ENCODE measurements at places on chromosomes 1 and 21.

DNA sequence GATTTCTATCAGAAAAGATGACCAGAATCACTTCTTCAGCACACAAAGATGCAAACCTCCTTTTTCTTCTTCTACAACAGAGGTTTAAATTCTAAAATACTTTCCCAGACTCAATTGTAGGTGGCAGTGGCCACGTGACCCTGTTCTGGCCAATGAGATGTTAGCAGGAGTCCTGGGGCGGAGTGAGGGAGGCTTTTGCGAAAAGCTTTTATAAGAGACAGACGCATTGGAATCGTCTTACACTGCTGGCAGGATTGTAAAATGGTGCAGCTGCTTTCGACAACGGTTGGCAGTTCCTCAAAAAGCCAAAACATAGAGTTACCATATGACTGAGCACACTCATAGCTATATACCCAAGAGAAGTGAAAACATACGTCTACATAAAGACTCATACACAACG lies 87.0 kb upstream of the MAGI3 start:
- no peak for DNase-seq

DNA sequence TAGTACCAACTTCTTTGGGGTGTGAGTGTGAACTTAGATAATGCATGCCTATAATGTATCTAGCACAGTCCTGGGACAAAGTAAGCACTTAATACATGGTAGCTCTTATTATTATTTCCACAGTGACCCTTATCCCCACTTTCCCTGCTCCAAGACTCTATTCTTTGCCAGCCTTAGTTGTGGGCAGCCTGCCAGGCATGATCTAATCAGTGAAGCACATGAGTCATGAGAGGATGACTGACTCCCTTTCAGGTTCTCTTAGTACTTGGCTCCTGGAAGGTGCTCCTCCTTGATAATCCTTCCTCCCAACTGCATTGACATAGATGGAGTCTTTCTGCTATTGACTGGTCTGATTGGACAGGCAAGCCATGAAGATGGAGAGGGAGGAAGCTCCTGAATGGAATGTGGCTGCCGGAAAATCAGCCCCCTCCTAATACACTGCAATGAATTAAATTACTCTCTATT lies 17.4 kb upstream of the GNG12 start:
- no peak for DNase-seq

DNA sequence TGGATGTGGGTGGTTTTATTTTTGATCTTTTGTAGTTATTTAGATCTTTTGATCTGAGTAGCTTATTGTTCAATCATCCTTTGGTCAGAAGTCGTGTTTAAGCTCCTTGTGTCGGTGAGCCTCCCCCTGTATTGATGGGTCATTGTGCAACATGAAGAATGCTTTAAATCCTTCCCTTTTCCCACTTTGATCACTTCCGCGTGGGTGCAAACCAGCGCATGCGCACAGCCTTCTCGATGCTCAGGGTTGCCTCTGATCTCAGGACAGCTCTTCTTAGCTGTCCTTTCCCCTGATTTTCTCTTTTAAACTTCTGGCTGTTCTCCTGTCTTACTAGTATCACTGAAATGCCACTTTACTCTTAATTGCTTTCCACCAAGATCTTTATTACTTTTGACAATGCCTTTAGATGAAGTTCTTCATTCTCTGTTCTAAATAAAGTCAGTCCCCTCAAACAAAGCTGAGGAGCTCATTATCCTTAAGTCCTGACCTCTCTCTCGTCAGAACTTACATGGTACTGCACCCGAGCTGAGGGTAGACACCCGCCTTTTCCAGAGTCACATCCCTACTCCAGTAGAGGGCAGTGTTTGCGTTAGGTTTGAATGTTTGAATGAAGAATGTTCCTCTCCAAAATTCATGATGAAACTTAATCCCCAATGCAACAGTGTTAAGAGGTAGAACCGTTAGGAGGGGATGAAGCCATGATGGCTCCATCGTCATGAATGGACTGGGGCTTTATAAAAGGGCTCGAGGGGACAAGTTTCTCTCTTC lies 547.9 kb upstream of the TMPRSS15 start:
- DNase-seq, result no peak

GRCh38 chr1:167643441-167643840 lies 13.4 kb downstream of the RCSD1 start:
- DNase-seq, result no peak

- DNase-seq, result no peak
These were observed 278.0 kb downstream of the HLX start for GRCh38 chr1:221157026-221157761.

DNA sequence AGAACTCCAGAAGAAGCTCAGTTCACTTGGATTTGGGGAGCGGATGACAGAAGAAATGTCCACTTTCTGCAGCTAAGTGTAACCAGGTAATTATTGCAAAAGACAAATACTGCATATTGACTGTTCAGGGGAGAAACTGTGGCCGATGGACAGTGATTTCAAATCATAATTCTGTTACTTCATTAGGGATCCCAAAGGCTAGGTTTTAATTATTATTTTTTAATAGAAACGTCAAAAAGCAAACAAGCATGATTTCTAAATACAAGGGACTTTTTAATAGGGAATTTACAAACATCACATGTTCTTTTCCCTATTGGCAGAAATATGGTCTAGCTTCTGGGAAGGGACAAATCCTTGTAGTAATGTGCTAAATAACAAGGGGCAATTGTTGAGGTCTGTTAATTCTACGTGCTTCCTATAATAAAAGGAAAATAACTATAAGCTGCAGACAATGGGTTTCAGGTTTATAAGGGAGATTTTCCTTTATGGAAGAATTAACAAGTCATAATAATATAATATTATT lies 15.5 kb downstream of the DIPK1A start:
- DNase-seq, result no peak

GRCh38 chr21:27693376-27693775 lies 726.5 kb upstream of the ADAMTS5 start:
- no peak for DNase-seq

DNA sequence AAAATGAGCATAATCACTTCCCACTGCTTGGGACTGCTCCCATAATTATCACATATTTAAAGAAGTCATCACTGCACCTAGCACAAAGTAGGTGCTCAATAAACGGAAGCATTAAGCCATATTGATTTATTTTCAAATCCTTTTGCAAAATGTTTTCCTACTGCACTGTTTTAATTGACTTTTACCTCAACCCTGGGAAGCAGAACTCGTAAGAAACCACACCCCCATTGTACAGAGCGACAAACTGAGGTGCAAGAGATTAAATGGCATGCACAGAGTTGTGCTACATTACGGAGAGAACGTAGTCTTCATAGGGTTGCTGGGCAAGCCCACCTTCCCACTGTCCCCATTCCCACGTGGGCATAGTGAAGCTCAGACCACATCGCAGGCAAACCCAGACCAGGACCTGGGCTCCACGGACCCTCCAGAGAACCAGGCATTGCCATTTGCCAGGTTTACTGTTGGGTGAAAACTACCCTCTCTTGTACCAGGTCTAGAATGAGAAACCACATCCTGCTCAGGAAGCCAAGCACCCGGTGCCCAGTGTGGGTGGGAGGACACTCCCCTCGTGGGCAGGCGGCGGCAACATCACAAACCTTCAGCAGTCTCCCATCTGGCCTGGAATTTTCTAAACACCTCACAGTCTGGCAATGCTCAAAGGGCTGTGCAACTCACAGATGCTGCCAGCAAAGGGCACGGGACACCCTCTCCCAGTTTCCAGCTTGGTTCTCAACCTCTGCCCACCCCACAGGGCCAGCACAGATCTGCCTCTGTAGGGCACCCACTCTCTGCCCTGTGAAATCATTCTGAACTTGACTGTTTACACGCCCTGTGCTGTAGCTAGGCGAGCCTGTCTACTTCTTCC lies 8.2 kb downstream of the IFFO2 start:
- peak; percentile 50 for DNase-seq

- DNase-seq, result no peak
These were observed 377.3 kb downstream of the SETD4 start for GRCh38 chr21:35682904-35683549.

DNA sequence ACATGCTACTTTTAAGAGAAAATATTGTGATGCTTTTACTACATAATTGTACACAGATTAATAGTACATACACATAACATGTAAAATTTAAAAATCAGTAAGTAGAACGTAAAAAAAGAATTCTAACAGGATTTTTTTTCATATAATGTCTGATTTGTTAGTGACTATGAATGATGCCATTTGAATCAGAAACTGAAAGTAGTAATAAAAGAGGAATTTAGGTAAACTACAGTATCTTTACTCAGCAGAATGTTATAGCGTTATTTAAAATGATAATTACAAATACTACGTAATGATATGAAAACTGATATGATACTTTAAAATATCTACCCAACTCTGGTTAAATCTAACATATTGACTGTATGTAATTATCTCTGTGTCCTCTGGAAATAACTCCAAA lies 116.1 kb downstream of the DENND1B start:
- no peak for DNase-seq

- DNase-seq, result no peak
These were observed 46.9 kb downstream of the L1TD1 start for GRCh38 chr1:62241371-62242131.

DNA sequence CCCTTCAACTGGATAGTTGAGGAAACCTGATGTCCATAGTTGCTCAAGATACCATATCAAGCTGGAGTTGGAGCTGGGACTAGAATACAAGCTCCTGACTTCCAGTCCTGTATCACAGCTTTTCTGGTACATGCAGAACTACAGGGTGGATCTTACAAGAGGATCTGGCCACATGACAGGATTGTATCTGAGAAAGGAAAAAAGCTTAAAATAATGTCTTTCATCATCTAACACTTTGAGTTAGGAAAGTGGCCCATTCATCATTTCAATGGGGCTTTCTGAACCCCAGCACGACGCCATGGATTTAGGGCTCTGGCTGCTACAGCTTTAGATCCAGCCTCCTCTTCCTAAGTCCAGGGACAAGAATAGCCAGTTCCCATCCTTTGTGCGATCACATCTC lies 46.9 kb downstream of the RASSF5 start:
- no peak for DNase-seq

GRCh38 chr1:100383743-100384405 lies 31.6 kb downstream of the CDC14A start:
- no peak for DNase-seq

DNA sequence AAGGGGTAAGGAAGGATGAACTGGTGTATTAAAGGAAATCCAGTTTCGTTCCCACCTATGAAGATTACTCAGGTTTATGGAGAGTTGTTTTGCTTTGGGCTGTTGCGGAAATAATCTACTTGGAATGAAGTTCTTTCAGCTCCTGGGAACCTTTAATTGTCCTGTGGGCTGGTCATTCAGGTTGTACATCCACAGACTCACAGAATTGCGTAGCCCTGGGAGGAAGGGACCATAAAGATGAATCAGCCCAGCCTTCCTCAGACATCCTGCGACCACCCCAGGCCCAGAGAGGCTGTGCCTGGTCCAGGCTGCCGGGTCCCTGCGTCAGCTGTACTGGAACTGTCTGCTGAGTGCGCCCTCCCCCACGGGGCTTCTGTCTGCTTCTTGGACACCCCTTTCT lies 72.7 kb downstream of the GALNT2 start:
- no peak for DNase-seq

GRCh38 chr1:147750618-147751217 lies 9.7 kb downstream of the GJA5 start:
- DNase-seq, result no peak

GRCh38 chr1:145957443-145958319 lies at the start of gene LIX1L:
LIX1L (minus strand) TSS chr1:145958017; CDS start chr1:145957927, 90 bp downstream.
- DNase-seq, result peak; percentile 96

DNA sequence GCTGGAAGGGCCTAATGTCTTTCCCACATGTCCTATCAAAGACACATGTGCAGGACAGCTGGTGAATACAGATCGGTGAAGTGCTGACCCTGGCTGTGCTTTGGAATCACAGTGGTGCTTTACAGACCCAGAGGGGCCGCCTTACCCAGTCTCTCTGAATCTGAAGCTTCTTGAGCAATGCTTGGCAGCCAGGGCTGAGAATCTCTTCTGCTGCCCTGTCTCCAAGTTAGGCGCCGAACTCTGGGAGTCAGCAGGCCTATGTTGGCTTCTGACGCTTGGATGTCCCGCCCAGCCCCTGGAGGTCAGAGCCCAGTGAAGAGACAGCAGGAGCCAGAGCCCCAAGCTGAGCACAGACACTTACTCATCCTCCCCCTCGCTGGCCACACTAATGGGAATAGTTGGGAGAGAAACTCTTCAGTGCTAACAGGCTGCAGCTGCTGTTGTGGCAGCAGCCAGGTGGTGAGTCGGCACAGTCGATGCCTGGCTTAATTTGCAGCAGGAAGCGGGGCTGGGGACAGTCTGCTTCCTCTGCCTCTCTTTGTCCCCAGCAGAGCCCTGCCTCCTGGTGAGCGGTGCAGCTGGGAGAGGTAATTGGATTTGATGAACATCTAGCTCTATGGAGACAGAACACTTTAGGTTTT lies 68.1 kb downstream of the URB2 start:
- DNase-seq, result no peak

DNA sequence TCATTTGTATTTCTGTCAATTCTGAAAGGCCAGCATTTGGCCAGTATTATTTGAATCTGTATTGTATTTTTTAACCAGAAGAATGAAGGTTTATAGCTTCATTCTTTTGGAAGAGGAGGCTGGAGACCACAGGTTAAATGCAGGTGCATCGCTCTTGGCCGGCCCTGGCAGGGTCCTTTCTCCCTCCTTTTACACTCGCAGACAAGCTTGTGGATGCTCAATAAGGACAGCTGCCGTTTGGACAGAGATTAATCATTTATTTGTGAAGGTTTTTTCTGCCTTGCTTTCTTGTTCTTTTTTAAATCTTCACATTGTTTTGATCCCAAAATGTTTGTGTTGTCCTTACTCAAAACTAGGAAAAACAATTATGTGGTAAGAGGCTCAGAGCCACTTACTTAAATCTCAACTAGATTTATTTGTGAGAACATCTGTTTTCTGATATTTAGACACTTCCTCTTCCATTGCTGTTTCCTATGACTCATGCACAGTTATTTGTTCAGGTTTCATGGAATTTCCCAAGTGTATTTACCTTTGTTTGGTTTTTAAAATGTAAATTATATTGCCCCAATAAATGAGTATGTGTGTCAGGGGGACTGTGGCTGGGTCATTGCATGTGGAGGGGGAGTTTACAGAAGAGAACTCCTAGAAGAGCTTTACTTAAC lies 46.7 kb upstream of the LAMC2 start:
- DNase-seq, result no peak

- no peak for DNase-seq
These were observed 24.2 kb upstream of the TBX15 start for GRCh38 chr1:119012383-119012782.

- DNase-seq, result no peak
These were observed 579.9 kb downstream of the MATN1 start for GRCh38 chr1:30143517-30143916.

Data from stimulated activated effector memory CD8-positive, alpha-beta T cell treated with anti-CD3 and anti-CD28 coated beads, Interleukin-12 subunit alpha, Interleukin-12 subunit beta, amount 100 ng/mL, for 72 hours (primary cell).